ENCODE measurements at places on chromosomes 5 and 9. TPM values are rescaled to one million over a fixed set of nuclear protein-coding genes. Genes with fewer than 3 reads are reported as not detected.

- no peak for DNase-seq
Observed at GRCh38 chr5:132714456-132715307, 22.7 kb downstream of the KIF3A start.

GRCh38 chr9:132725306-132725705 is 55.0 kb downstream of the GTF3C4 start:
- no peak for DNase-seq

- DNase-seq, result no peak
Observed at GRCh38 chr5:71811779-71812178, 92.7 kb downstream of the CARTPT start.

DNA sequence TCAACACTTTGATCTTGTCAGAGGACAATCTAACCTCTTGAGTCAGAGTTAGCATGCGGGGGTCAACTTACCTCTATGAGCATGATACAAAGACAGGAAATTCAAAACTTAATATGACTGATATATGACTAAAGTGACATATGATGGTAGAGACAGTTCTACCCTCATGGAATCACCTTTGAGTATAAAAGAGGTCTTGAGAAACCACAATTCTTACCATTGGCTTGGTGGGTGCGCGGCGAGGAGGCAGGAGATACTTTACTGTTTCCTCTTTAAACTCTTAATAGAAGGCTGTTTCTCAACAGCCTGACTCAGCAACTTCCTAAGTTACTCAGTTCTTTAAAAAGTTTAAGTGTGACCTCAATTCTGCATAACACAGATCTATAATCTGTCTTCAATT is 372.8 kb downstream of the KIAA0825 start:
- no peak for DNase-seq

DNA sequence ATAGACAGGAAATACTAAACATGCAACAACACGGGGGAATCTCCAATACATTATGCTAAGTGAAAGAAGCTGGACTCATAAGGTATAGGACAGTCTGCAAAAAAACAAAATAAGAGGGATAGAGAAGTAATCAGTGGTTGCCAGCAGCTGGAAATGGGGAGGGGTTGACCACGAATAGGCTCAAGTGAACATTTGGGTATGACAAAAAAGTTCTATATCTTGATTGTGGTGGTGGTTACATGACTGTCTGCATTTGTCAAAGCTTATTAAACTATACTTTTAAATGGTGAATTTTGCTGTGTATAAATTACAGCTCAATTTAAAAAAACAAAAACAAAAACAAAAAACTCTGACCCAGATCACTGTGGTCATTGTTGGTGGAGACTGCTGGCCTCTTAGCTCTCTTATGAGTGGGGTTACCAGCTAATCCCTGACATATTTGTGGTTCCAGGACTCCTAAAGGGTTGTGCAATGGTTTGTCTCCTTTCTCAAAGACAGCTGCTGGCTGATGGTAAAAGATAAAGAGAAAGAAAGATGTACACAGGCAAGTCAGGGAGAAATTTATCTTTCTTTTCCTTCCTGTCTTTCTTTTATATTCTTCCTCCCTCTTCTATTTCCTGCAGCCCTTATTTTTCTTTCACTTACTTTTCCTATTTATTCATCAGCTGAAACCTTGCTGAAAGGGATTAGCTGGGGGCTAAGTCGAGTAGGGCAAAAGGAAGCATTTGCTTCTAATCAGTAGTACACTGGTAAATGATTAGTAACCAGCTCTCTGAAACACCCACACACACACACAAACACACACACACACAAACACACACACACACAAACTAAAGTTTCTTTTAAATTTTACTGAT is 42.6 kb upstream of the APC start:
- no peak for DNase-seq

- no peak for DNase-seq
Observed at GRCh38 chr9:106110483-106110882, 416.1 kb downstream of the TMEM38B start.

GRCh38 chr9:89722712-89723111 is 117.9 kb downstream of the GADD45G start:
- DNase-seq, result no peak

GRCh38 chr9:72276429-72276828 is 88.6 kb downstream of the ZFAND5 start:
- no peak for DNase-seq

DNA sequence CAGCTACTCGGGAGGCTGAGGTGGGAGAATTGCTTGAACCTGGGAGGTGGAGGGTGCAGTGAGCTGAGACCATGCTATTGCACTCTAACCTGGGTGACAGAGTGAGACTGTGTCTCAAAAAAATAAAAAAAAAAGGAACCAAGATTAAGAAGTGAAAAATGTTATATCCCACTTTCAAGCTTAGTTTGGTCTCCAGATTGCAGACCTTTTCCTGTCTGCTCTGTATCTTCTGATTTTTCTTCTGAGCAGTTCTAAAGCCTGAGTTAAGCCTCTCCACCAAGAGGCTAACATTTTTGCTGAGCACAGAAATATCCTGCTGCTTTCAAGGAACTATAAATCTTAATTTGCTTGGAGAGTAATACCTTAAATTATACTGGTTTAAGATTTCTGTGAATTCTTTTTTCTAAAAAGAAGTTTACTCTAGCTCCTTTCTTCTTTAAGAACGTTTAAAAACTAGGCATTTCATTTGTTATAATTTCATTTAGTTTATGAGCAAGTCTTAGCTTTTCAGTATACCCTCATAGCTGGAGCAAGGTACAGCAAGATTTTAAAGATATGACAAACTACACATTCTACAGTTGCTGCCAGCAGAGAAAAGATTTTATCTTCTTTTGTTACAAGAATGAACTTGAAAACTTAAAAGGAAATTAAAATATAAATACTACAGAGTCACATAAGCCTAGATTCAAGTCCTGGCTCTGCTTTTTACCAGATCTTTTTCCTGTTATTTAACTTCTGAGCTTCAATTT is 55.0 kb downstream of the GARNL3 start:
- DNase-seq, result no peak

DNA sequence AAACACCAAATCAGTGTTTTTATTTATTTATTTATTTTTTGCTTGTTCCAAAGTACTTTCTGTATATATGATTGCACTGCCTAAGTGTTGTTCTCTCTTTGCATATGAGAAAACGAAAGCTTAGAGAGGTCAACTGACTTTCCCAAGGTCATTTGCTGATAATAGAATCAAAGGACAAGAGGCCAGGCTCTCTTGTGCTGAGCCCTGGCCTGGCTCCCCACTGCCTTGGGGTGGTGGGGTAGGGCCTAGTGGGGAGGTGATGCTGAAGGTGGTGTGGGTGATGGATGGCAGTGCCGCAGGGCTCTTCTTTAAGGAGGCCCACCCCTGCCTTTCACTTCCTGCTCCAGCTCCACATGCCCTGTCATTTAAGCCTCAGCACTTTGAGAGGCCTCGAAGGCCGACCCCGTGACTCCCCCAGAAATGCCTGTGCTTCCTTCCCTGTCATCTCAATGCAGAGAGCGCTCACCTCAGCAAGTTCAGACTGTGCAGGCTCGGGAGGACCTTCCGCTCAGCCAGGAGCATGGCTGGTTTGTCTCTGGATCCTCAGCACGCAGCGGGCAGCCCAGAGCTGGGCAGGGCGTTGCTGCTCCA is 59.5 kb downstream of the SMIM23 start:
- DNase-seq, result no peak

- no peak for DNase-seq
Observed at GRCh38 chr9:8053501-8053900, 253.9 kb upstream of the DMAC1 start.

DNA sequence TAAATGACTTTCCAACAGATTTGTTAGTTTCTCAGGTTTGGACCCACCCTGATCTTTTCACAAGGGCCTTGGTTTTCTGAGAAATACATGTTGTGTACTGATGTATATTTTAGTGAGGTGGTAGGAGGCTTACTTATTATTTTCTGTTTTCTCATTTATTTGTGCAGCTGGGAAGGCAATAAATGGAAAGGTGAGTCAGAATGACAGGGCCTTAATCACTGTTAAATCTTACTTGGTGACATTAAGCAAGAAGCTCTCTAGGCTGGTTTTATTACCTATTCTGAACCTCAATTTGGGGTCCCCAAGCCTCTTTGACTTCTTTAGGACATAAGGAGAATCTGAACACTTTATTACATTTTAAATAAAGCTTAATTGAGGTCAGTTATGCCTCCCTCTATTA is 214.0 kb upstream of the DAB2 start:
- no peak for DNase-seq

GRCh38 chr9:36598273-36598672 is 25.6 kb downstream of the MELK start:
- DNase-seq, result no peak

Gene PWWP2A
- total RNA-seq, result 21.0 TPM

Gene RNF183
- total RNA-seq, result not detected

Gene MACIR
- total RNA-seq, result 9.5 TPM

Gene SPATA31E1
- not detected for total RNA-seq

Gene WDR31
- 1.1 TPM for total RNA-seq

Gene KLHL3
- total RNA-seq, result 3.0 TPM

Gene MYMK
- total RNA-seq, result not detected

Gene SPATA31D4
- not detected for total RNA-seq

Gene NFIB
- not detected for total RNA-seq

Data from activated CD8-positive, alpha-beta memory T cell treated with anti-CD3 and anti-CD28 coated beads, Interleukin-2, amount 10 ng/mL, durations not matched to agents 7 days and 5 days (primary cell).